ENCODE measurements at places on chromosomes 1 and 21.

DNA sequence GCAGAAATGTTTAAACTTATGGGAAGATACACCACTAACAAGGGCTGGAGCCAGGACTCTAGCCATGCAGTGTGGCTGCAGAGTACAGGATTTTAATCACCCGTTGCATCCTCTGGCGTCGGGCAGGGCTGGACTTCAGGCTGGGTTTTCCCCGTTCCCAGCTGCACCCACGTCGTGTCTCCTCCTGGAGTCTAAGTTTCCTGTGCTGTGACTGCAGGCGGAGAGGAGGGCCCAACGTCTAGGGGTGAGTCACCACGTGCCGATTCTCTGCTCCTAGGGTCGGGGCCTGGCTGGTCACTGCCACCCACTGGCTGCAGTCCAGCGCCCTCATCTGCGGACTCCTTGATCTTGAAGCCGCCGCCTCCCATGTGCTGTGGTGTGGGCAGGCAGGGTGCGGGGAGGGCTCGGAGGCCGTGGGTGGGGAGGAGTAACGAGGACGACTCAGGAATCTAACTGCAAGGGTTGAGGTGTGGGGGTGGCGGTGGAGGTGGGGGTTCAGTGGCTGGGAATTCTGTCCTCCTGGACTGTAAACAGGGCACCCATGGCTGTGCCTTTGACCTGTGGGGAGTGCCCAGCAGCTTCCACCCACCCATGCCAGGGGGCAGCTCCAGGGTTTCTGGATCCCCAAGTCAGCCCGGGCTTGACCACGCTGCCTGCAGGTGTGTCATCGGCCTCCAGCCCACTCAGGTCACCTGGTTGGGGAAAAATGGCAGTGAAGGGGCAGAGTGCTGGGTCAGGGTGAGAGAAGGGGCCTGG is 77.8 kb downstream of the ALPL start:
- no peak for DNase-seq

DNA sequence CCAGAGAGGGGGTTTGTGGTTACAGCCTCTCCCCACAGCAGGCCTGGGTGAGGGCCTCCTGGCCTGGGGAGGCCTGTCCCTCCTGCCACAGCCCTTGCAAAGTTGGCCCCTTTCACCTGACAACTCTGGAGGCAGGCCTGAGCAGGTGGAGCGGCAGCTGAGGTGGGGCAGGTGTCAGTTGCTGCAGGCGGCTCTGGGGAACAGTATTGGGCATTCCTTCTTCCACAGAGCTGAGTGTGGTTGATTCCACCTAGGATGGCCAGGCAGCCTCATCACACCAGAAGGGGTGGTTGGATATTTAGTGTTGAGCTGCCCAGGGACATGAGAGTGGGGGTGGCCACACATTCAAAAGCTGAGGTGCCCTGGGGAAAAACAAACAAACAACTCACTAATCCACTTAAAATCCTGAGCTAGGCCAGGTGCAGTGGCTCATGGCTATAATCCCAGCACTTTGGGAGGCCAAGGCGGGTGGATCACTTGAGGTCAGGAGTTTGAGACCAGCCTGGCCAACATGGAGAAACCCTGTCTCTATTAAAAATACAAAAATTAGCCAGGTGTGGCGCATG is 31.1 kb downstream of the PIGP start:
- DNase-seq = no peak

- DNase-seq = no peak
These were observed 59.9 kb upstream of the ERRFI1 start for GRCh38 chr1:8086055-8086454.

DNA sequence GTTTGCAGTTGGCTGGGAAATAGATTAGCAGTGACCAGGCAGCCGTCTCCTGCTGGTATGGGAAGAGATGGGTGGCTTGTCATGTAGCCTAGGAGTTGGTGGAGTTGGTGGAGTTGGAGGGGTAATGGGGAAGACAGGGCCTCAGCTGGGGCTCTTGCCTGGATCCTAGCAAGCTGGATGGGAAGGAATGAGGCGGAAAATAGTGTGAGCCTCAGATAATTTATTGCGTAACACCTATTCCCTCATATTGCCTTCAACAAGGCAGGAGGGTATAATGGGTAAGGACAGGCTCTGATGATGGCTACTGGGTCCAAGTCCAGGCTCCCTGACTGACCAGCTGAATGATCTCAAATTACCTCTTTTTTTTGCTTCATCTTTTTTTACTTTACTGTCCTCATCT is 12.6 kb downstream of the MAP7D1 start:
- no peak for DNase-seq

DNA sequence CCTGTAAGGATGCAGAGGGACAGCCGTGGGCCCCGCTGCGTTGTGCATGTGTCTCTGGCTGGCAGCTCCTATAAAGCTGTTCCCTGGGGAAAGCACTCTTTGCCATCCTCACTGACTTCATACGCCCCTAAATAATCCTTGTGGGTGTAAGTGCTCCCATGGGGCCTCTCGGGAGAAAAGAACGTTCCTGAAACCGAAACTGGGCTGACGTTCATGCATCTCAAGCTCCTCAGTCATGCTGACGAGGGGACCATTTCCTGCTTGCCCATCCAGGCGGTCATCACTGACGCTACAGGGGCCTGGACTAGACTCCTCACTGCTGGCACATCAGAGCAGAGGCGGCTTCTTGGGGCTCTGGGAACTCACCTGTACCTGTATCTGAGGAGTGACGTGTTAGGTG is 73.1 kb upstream of the USP24 start:
- no peak for DNase-seq

GRCh38 chr1:72281637-72282270 is 585 bp downstream of the NEGR1 start:
- no peak for DNase-seq

GRCh38 chr1:40625076-40625475 is 40.4 kb downstream of the RIMS3 start:
- no peak for DNase-seq

GRCh38 chr1:241186716-241187115 is 170.3 kb downstream of the RGS7 start:
- DNase-seq = no peak

GRCh38 chr1:231969076-231969475 is 342.5 kb downstream of the DISC1 start:
- DNase-seq = no peak

GRCh38 chr1:82110366-82111254 is 309.9 kb downstream of the ADGRL2 start:
- DNase-seq = no peak

GRCh38 chr1:3869751-3870301 is 12.6 kb downstream of the DFFB start:
- DNase-seq = no peak

DNA sequence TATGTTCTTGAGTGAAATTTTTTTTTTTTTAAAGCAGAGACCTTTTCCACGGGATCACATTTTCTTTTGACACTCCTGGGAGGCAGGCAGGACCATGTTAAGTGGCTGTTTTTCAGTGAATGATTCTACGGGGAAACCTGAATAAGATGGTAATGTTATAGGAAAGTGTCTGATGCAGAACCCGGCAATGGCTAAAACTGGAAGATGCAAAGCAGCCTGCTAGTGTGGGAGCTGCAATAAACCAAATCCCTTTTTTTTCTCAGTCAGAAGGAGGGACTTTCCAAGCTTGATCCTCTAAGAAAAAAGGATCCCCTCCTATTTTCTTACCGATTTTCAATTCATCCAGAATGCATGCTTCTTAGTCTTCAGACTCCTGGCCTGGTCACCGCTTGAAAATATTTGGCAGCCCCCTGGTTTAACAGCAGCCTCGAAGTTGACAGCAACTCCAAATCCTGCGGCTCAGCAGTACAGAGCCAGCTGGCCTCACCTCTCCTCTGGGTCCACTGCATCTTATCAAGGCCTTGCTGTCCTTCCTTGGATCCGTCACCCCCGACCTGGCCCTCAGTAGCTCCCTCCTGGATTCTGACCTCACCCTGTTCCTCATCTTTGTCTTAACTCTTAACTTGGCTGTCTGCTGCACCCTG is 5.6 kb downstream of the MX2 start:
- DNase-seq = no peak

- DNase-seq = peak; percentile 95
These were observed 235.4 kb downstream of the CENPF start for GRCh38 chr1:214838351-214838750.

- no peak for DNase-seq
These were observed 4.5 kb upstream of the RASSF5 start for GRCh38 chr1:206502812-206503211.

DNA sequence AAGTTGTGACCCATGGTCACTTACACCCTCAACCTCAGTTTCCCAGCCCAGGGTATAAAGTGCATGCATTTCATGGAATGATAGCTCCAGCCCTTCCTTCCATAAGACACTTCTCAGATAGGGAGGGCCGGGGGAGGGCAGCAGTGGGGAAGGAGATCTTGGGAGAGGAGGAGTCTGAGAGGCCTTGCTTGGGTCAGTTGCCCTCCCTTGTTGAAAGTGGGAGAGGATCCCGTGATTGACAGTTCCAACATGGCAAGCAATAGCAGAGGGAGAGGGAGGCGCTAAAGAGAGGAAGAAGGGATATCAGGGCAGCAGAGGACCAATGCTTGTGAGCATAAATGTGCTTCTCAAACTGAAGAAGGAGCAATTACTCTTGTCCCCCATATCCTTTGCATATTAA is 244.4 kb downstream of the CHRM3 start:
- DNase-seq = no peak

DNA sequence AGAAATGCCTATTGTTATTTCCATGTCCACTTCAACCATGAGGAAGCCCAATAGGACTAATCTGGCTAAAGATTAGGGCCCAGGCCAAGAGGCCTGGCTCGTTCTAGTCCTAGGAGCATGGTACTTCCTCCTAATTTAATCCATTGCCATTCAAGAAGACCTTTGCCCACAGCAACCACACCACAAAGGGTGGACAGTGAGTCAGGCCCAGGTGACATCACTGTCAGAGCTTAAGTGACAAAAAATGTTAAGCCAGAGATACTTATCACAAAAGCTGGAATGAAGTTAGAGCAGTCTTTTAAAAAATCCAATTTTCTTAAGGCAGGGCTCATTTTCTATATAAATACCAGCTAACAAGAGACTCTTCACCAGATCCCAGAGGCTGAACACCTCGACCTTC is at the start of gene SPRR3:
TSS of gene SPRR3 (plus strand) at position 368 of the 400 bp plus-strand sequence. CDS start 1,272 bp downstream, outside the sequence.
- no peak for DNase-seq

DNA sequence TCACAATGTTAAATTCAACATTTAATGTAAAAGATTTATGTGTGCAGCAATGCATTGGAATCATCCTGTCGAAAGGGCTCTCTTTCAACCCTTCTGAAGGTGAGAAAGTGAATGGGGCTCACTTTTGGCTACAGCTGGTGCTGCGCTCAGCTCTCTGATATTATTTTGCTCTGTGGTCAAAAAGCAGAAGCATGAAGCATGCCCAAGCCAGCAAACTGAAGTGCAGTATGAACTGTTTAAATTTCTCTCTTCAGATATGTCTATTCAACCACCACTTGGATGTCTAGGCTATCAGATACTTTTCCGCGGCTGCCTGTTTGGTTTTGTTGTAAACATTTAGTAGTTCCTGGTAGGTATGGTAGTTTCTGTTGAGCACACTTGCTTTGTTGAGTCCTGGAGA is 216.9 kb upstream of the TMPRSS15 start:
- no peak for DNase-seq

DNA sequence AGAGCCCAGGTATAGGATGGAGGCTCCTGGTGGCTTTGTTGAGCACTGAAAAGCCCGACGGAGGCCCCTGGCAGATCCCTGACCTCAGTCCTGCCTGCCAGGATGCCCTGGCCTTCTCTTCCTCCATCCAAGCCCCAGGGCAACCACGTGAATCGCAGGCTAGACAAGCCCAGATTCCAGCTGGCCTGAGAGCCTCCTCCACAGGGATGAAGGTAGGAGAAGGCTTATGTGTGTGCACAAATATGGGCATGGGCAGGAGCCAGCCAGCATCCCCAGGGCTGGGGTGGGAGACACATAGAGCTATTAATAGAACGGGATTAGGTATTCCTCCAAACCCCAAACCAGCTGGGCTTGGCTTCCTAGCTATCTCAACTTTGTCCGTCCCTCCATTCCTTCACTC is 4.0 kb upstream of the EXTL1 start:
- DNase-seq = no peak

- DNase-seq = peak; percentile 30
These were observed 47.8 kb upstream of the NRDC start for GRCh38 chr1:51926171-51926812.

DNA sequence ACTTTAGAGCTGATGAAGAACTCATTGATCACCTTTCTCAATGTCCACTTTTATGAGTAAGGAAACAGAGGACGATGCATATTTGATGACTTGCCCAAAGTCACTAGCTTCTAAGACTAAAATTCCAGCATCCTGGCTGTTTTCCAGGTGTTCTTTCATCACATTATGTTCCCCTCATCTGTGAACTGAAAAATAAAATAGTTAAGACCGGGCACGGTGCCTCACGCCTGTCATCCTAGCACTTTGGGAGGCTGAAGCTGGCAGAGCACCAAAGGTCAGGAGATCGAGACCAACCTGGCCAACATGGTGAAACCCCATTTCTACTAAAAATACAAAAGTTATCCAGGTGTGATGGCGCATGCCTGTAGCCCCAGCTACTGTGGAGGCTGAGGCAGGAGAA is 297.5 kb downstream of the DUSP10 start:
- DNase-seq = no peak

DNA sequence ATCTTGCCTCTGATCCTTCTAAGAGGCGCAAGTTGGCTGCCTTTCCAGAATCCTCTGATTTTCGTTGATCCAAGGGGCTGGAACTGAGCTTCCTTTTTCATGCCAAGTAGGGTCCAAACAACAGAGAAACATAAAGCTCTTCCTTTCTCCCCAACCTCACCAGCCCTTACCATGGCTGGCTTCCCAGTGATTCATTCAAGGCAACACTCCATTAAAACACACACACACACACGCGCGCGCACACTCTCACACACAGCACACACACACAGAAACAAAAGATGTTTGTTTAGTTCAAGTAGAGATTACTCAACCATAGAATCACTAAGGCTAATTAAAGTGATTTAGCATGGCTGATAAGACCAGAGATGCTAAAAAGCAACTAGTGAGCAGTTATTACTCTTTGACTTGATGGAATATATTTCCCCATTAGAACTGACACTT is 13.0 kb upstream of the GUCA2A start:
- peak; percentile 83 for DNase-seq

- DNase-seq = no peak
These were observed 117.0 kb downstream of the CD247 start for GRCh38 chr1:167401260-167401873.

Data from fibroblast of skin of left quadriceps (primary cell).